ENCODE measurements at places on chromosomes 7 and 10. TPM values are rescaled to one million over a fixed set of nuclear protein-coding genes. Genes with fewer than 3 reads are reported as not detected.

CTTNBP2 gene
- total RNA-seq, result not detected

FEZF1 gene
- total RNA-seq, result not detected

ABCA13 gene
- total RNA-seq, result not detected

SLIT1 gene
- 0.32 TPM for total RNA-seq

WNT16 gene
- total RNA-seq, result not detected

LBX1 gene
- total RNA-seq, result not detected

PLXNA4 gene
- 0.06 TPM for total RNA-seq

STEAP4 gene
- total RNA-seq, result not detected

GPR26 gene
- total RNA-seq, result not detected

ANKRD1 gene
- not detected for total RNA-seq

CLDN12 gene
- total RNA-seq, result 6.1 TPM

ITGA8 gene
- total RNA-seq, result not detected

SPDYE11 gene
- not detected for total RNA-seq

POR gene
- 60.2 TPM for total RNA-seq

AKR1C4 gene
- not detected for total RNA-seq

ZC3HAV1 gene
- 154 TPM for total RNA-seq

POU6F2 gene
- not detected for total RNA-seq

DYDC2 gene
- not detected for total RNA-seq

SLC18A3 gene
- total RNA-seq, result not detected

CTAGE4 gene
- 5.4 TPM for total RNA-seq

VWA2 gene
- not detected for total RNA-seq

FBXL13 gene
- 0.49 TPM for total RNA-seq

UPK3B gene
- total RNA-seq, result 2.7 TPM

FFAR4 gene
- not detected for total RNA-seq

SNX10 gene
- total RNA-seq, result 8.7 TPM

ADRB1 gene
- not detected for total RNA-seq

BTAF1 gene
- 76.9 TPM for total RNA-seq

AS3MT gene
- 2.3 TPM for total RNA-seq

NPFFR1 gene
- not detected for total RNA-seq

ENKUR gene
- not detected for total RNA-seq

AOC1 gene
- not detected for total RNA-seq

TRPV6 gene
- not detected for total RNA-seq

DYNC1I1 gene
- not detected for total RNA-seq

ANKRD16 gene
- 6.6 TPM for total RNA-seq

PAPOLB gene
- total RNA-seq, result not detected

TMEM140 gene
- total RNA-seq, result 28.3 TPM

TAC1 gene
- total RNA-seq, result not detected

AKR1C8 gene
- total RNA-seq, result 9.2 TPM

Measured in CD4-positive, alpha-beta memory T cell (primary cell).